Brain microvascular endothelial cell (primary cell): ENCODE measurements at places on chromosomes 1 and 21.
A peak's percentile ranks its signal among the peaks of the same experiment; 100 is the strongest.

DNA sequence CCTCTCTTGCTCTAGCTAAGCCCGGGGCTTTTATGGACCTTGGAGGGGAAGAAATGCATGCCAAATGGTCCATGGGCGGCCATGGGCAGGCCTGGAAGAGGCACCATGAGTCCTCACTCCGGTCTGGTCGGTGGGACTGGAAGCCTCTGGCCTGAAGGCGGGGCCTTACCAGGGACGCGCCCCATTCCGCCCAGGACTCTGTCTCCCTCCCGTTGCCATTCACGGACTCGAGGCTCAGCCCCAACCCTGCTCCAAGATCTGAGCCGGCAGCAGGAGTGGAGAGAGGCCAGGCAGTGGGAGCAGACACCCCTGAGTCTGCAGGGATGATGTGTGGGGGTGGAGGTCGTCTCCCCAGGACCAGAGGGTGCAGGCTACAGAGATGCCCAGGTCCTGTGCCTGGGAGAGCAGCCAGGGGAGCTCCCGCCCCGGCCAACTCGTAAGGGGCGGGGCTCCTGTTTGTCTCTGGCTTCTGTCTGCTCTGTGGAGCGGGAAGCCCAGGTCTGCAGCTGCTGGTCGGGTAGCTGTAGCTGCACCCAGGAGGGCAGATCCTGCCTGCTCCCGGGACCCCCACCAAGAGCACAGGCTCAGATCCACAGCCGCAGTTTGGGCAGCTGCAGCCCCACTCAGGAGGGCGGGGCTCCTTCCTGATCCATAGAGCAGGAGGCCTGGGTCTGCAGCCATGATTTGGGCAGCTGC is 8.3 kb upstream of the KANK4 start:
- no peak for DNase-seq

DNA sequence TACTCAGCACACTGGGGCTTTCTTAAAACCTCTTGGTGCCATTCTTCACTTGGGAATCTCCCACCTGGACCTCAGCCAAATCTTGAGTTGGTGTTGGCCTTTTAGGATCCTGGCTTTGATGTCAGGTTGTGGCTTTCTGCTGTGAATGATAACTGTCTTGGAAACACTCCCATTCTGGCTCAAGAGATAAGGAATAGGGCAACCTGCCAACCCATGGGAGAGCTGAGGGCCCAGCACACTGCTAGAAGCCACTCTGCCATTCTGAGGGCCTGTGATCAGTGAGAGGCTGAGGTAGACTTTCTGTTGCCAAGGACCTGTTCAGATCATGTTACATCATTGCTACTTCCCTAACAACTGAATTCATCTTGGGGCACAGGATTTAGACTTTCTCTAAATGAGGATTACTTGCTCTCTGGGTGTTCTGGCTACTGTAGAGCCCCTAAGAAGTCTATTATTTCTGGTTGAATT is 45.8 kb downstream of the TTC39A start:
- DNase-seq: peak; percentile 33

DNA sequence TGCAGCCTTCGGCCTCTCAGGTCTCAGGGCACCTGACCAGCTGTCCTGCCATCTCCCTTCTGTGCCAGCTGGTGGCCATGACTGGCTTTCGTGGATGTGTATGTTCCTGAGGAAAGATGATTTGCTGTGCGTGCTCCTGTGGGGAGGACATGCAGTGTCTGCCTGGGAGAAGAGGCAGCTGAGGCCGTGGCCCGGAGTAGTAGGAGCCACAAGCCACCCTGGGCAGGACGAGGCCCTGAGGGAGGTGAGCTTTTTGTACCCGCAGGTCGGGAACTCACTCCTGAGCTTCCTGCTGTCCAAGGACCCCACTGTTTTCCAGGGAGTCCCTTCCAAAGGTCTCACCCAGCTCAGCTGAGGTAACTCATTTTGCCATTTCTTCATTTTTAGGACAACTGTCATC is 58.5 kb downstream of the PIK3CD start:
- DNase-seq: no peak

- no peak for DNase-seq
Measured at GRCh38 chr1:109818988-109819764, 55.5 kb upstream of the EPS8L3 start.

DNA sequence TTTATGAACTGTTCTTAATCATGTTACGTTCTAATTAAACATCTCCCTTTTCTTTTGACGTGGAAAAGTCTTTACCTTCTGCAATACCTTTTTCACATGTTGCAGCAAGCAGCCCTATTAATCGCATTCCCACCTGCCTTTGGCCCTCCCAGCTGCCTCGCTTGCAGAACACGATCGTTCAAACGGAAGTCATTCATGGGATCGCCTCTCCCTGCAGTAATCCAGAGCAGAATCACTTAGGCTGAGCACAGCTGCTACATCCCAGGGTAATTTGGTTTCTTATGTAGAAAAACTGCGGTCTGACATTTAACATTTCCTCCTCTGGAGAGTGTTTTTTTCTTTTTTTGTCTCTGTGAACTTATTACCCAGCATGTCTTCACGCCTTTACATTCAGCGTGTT is 206.3 kb downstream of the KIF26B start:
- no peak for DNase-seq

DNA sequence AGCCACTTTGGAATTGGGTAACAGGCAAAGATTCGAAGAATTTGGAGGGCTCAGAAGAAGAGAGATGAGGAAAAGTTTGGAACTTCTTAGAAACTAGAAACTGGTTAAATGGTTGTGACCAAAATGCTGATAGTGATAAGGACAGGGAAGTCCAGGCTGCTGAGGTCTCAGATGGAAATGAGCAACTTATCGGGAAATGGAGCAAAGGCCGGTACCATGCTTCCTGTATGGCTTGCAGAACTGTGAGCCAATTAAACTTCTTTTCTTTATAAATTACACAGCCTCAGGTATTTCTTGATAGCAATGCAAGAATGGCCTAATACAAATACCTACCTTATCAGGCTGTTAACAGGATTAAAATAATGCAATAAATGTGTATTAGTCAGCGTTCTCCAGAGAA is 9.4 kb upstream of the TLR5 start:
- no peak for DNase-seq

DNA sequence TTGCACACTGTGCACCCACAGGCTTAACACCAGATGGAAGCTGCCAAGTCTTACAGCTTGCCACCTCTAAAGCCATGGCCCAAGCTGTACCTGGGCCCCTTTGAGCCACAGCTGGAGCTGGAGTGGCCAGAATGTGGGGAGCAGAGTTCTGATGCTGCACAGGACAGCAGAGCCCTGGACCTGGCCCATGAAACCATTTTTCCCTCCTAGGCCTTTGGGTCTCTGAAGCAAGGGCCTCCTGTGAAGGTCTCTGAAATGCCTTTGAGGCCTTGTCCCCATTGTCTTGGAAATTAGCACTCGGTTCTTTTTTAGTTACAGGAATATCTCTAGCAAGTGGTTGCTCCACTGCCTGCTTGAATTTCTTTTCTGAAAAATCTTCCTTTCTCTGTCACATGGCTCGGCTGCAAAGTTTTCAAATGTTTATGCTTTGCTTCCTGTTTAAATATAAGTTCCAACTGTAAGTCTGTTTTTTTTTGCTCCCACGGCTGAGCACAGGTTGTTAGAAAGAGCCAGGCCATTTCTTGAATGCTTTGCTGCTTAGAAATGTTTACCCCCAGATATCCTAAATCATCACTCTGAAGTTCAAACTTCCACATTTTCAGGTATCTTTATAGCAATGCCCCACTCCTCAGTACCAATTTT is 156.8 kb upstream of the GORAB start:
- DNase-seq: no peak

- no peak for DNase-seq
Measured at GRCh38 chr1:235635938-235636662, 13.5 kb downstream of the GNG4 start.

DNA sequence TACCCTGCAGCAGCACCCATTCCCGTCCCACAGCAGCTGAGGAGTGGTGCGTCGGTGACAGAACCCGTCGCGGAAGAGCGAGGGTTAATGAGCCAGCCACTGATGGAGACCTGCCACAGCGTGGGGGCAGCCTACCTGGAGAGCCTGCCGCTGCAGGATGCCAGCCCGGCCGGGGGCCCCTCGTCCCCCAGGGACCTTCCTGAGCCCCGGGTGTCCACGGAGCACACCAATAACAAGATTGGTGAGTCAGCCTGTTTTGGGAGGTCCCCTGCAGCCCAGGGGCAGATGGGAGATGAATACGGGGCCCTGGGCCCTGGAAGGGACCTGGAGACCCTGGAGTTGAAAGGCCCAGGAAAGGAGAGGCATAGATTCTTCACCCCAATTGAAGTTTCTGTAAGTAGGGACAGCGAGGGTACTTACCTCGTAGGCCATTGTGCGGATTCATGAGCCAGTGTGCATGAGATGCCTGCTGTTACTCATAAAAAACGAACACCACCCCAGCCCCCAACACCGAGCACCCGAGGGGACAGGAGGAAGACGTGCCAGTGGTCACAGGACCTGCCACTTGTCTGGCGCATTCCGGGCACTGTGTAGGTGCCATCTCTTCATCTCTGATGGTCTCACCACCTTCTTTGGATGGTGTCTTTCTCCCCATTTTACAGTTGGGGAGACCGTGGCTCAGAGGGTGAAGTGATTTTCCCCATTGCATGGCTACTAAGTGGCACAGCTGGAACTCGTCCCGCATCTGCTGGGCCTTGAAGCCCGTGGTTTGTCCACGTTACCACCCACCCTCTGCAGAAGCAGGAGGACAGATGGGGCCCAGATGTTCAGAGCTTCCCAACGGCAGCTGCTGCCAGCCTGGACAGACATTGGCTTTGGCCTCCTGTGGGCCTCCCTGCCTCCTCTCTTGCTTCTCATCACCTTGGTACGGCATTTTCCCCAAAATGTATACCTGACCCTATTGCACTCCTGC is 28.3 kb upstream of the TNFRSF1B start:
- no peak for DNase-seq

- DNase-seq: no peak
Measured at GRCh38 chr1:27517907-27518718, 28.1 kb upstream of the WASF2 start.

DNA sequence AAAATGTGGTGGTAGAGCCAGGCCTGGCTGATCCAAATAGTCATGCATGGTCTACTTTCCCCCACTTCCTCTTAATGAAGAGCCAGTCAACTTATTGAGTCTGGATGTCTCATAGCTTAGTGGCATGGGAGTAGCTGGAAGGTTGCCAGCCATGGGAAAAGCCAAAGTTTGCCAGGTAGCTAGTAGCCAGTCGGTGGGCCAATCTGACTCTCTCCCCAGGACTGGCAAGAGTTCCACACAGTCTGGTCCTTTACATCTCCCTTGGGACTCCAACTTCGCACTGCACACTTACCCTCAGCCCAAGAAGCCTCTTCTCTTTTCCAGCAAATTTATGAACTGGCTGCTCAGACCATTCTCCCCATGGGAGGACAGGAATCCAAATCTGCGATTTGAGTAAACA is 8.3 kb downstream of the WARS2 start:
- no peak for DNase-seq

GRCh38 chr1:237281481-237281880 is 239.5 kb downstream of the RYR2 start:
- DNase-seq: no peak

- no peak for DNase-seq
Measured at GRCh38 chr1:162366671-162367070, 10.0 kb downstream of the SPATA46 start.

DNA sequence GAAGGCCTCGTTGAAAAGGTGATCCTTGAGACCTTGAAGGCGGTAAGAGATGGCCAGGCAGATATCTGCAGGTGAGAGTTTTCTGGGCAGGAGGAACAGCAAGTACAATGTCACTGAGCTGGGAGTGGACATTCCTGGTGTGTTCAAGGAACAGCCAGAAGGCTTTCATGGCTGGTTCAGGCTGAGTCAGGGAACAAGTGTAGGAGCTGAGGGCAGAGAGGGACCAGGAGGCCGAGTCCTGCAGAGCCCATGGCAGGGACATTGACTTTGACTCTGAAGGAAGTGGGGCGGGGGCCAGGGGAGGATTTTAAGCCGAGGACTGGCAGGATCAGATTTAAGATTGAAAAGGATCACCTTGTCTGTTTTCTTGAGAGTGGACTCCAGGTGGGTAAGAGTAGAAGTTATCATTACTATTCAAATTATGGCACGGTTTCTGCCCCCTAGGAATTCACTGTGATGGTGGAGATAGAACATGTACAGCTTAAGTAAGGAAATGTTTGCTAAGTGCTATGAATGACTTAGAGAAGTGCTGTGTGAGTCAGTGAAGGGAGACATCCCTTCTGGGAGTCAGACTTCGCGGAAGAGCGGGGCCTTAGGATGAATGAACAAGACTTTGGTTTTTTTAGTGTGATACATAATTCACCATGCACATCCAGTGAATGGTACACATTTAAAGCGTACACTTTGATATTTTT is 202.3 kb downstream of the KIF26B start:
- no peak for DNase-seq

GRCh38 chr1:45206808-45207623 is 611 bp upstream of the ZSWIM5 start:
- no peak for DNase-seq

DNA sequence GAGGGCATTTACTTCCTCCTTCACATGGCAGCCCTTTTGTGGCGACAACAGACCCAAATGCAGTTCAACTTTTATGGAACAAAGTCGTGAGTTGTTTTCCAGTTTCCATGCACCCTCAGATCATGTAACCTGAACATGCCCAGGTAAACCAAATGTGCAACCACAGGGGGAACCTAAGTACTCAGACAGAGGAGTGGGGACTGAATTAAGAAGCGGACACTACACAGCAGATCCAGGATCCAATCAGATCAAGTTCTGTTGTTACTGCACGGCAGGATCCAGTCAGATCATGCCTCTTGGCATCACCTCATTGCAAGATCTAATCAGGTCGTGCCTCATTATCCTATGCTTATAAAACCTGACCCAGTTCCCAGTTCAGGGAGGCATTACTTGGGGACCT is 115.7 kb downstream of the MATN1 start:
- no peak for DNase-seq

DNA sequence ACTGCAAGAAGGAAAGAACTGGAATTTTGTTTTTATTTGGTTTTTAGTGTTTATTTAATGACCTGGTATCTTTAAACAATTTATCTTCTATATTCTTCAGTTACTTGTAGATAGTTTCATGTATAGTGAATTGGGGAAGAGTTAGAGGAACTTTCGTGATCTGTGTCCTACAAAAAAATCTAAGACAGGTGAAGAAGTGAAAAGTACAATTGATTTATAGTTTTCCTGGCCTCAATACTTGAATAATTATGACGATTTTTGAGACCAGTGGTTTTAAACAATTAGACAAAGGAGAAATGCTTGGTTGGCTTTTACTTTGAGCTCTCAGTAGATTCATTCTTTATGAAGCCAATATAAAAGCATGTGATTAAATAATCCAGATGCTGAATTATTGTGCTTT is 7.5 kb downstream of the MIER1 start:
- no peak for DNase-seq

- DNase-seq: no peak
Measured at GRCh38 chr1:151562661-151563060, 22.6 kb downstream of the TUFT1 start.
